ENCODE measurements at places on chromosomes 5 and 9. TPM values are rescaled to one million over a fixed set of nuclear protein-coding genes. Genes with fewer than 3 reads are reported as not detected.

The ANAPC2 gene
- polyA plus RNA-seq: 47.0 TPM

The PLEKHG4B gene
- 2.0 TPM for polyA plus RNA-seq

The GMCL2 gene
- polyA plus RNA-seq: 0.01 TPM

The PTTG1 gene
- polyA plus RNA-seq: 35.6 TPM

The DRD1 gene
- 0.04 TPM for polyA plus RNA-seq

The CARD6 gene
- 3.4 TPM for polyA plus RNA-seq

The NUTM2F gene
- not detected for polyA plus RNA-seq

GRCh38 chr5:159695741-159696294, 220.5 kb upstream of the ADRA1B start:
- no peak for DNase-seq
- no peaks in the 10 kb centered on the region for H3K27me3 ChIP-seq
- H3K27ac ChIP-seq: no peak overlapping the region
- no peaks in the 10 kb centered on the region for H3K36me3 ChIP-seq

- H3K4me3 ChIP-seq: no peak overlapping the region
- H3K36me3 ChIP-seq: peaks cover 6% of the 10 kb centered on the region
- H3K27ac ChIP-seq: no peak overlapping the region
- no peaks in the 10 kb centered on the region for H3K4me1 ChIP-seq
- no peak for DNase-seq
- no peaks in the 10 kb centered on the region for H3K27me3 ChIP-seq
Observed at GRCh38 chr9:36119476-36119875, 17.1 kb upstream of the GLIPR2 start.

DNA sequence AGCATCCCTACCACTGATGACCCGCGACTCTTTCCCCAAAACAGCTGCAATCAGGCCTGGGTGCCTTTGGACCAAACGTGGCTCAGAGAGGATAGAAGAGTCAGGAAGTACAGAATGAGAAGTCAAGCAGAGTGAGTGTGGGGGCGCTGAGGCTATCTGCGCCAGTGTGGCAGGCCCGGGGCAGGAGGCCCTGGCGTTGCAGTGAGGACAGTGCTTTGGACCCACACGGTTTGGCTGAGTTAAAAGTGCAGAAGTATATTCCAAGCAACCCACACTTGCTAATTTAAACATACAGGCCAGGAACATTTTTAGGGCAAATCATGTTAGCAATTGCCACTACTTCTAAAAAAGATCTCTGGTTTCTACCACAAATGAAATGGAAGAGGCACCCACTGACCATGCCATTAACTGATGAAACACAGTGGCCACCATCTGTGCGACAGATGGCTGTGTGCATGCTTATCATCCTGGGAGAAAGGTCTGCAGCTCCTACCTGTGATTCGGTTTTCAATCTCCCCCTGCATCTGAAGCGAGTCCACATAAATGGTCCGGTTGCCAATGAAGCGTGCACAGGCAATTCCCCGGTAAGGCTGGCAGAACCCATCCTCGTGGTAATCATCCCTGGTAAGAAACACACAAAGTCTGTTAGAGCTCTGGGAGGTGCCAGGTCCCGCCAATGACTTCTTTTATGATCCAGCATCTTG, 213.0 kb downstream of the ROR2 start:
- no peaks in the 10 kb centered on the region for H3K4me1 ChIP-seq
- H3K27me3 ChIP-seq: no peaks in the 10 kb centered on the region
- DNase-seq: no peak
- no peak overlapping the region for H3K27ac ChIP-seq
- H3K4me3 ChIP-seq: no peak overlapping the region

GRCh38 chr5:39197556-39197955, 21.8 kb downstream of the FYB1 start:
- no peaks in the 10 kb centered on the region for H3K36me3 ChIP-seq
- H3K27me3 ChIP-seq: no peaks in the 10 kb centered on the region
- no peak overlapping the region for H3K27ac ChIP-seq
- H3K4me1 ChIP-seq: peaks cover 5% of the 10 kb centered on the region
- no peak for DNase-seq

DNA sequence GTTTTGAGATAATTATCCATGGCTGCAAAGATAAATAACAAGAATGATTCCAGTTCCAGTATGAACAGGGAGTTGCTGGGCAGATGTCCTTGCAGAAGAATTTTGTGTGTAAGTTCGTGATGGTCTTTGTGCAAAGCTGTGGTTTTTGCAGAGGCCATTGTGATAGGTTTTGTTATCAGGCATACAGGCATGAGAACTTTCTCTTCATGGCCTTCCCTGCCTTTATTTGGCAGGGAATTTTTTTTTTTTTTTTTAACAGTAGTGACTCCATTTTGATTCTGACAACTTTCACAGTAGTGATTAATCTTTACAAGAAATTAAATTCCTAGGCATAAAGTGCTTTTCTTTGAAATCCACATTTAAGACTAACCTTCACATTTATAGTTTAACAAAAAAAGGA, 1999.5 kb upstream of the CDH6 start:
- no peaks in the 10 kb centered on the region for H3K4me1 ChIP-seq
- H3K27me3 ChIP-seq: no peaks in the 10 kb centered on the region
- no peak overlapping the region for H3K4me3 ChIP-seq
- no peaks in the 10 kb centered on the region for H3K36me3 ChIP-seq
- no peak for DNase-seq

DNA sequence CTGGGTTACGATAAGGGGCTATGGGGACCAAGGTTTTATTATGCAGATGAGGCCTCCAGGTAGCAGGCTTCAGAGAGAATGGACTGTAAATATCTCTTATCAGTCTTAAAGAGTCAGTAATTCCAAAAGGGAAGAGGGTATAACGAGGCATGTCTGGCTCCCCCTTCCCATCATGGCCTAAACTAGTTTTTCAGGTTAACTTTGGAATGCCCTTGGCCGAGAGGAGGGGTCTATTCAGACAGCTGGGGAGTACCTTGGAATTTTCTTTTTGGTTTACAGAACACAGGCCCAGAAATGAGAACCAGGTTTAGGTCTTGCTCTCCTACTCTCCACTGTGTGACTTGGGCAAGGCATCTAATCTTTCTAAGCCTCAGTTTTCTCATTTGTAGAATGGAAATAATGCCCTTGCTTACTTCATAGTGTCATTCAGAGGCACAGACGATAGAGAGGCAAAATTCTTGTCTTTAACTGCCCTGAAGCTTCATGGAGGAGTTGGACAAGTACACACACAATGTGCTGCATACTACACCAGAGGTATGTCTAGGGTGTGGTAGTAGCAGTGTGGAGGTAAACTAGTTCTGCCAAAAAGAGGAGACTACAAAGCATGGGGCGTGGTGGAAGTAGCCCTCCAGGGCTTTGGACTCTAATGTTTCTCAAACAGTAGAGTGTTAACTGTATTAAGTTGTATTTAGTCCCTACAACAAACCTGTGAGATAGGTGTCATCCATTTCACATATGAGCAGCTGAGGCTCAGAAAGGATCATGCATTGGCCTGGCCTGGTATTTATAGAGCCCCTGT, 45.5 kb downstream of the IRF1 start:
- no peak overlapping the region for H3K27ac ChIP-seq
- DNase-seq: no peak
- H3K4me1 ChIP-seq: peaks cover 21% of the 10 kb centered on the region
- H3K36me3 ChIP-seq: peaks cover 4% of the 10 kb centered on the region

GRCh38 chr5:80269991-80270438, 14.2 kb upstream of the SERINC5 start:
- H3K36me3 ChIP-seq: no peaks in the 10 kb centered on the region
- no peak overlapping the region for H3K4me3 ChIP-seq
- H3K27me3 ChIP-seq: no peaks in the 10 kb centered on the region
- DNase-seq: no peak
- no peaks in the 10 kb centered on the region for H3K4me1 ChIP-seq

- H3K4me1 ChIP-seq: peaks cover 15% of the 10 kb centered on the region
- no peaks in the 10 kb centered on the region for H3K36me3 ChIP-seq
- no peak overlapping the region for H3K4me3 ChIP-seq
Observed at GRCh38 chr5:173817561-173817960, 70.6 kb upstream of the CPEB4 start.

- peak; percentile 90 for DNase-seq
- H3K4me1 ChIP-seq: peaks cover 16% of the 10 kb centered on the region
- H3K27ac ChIP-seq: peak overlapping the region; percentile 45
- H3K4me3 ChIP-seq: no peak overlapping the region
Observed at GRCh38 chr5:95727764-95728191, 3.4 kb upstream of the RHOBTB3 start.

DNA sequence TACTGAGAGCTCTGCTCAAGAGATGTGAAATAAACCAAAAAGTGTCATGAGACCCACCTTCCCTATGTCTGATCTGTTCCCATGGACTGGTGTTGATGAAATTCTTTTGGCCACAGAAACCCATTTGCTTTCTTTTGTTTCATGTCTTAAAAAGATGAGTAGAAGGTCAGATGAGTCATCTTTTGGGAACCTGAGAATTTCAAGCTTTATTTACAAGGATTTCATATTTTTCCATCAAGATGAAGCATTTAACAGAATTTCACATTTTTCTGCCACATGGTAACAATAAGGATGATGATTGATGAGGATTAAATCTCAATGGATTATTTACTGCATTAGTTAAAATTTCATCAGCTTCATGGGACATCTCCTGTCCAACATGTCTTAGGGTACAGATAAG, 337.8 kb downstream of the DEPDC1B start:
- no peaks in the 10 kb centered on the region for H3K36me3 ChIP-seq
- H3K4me1 ChIP-seq: no peaks in the 10 kb centered on the region
- no peak overlapping the region for H3K27ac ChIP-seq

DNA sequence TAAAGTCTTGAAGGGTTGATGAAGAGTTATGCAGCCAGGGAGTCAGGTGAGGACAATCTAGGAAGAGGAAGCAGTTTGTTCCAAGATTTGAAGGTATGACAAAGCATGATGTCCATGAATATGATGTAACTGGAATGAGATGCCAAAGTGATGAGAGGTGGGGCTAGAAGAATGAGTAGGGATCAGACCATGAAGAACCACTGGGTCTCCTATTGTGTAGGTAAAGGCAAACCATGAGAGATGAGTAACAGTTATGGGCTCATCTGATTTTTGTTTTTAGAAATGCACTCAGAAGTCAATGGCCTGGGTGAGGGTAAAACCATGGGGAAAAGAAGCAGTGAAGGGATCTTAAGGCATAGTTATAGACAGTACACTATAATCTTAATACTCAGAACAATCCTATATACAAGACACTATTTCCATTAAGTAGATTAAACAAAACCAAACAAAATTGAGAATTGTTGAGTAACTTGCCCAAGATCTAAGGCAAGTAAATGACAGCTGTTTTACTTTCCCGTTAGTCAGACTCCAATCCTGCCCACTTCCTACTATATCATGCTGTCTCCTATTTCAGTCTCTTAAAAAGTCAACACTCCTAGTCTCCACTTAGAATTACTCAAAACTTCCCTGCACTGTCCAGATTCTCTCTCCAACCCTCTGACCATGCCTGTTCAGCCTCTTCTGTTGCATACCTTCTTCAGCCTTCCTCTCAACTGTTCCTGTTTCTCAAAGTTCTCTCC, 393.8 kb upstream of the MEF2C start:
- no peak overlapping the region for H3K27ac ChIP-seq
- no peaks in the 10 kb centered on the region for H3K27me3 ChIP-seq

DNA sequence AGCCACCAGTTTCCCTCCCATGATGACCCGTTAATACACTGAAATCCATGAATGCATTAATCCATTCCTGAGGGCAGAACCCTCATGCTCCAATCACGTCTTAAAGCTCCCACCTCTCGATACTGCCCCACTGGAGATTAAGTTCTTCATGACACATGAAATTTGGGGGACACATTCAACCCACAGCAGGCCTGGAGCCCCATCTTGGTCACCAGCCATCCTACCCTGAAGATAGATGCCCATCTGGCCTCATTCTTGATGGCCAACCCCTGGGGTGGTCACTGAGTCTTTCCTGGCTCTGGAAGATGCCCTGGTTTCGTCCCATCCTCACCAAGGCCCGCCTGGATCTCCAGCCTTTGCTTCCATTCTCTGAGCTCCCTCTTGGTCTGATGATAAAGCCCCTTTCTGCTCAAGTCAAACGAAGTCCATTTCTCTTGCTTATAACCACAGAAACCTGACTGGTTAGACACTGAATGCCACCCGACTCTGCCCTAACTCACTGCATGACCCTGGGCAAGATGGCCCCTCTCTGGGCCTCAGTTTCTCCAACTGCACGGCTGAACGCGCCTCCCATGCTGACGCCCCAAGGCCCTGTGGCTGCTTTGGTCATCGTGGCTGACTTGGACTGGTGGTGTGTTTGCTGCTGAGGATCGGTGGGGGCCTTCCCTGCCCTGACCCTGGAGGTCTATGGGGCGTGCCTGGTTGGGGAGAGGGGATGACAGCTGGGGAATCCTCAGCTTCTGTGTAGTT, 138.4 kb upstream of the IER5L start:
- H3K4me1 ChIP-seq: peaks cover 26% of the 10 kb centered on the region
- H3K36me3 ChIP-seq: no peaks in the 10 kb centered on the region
- H3K27ac ChIP-seq: no peak overlapping the region
- no peak overlapping the region for H3K4me3 ChIP-seq
- H3K27me3 ChIP-seq: no peaks in the 10 kb centered on the region
- no peak for DNase-seq

GRCh38 chr9:123365287-123365880, 9.4 kb downstream of the CRB2 start:
- H3K27me3 ChIP-seq: peaks cover 7% of the 10 kb centered on the region
- no peak for DNase-seq
- H3K27ac ChIP-seq: no peak overlapping the region

DNA sequence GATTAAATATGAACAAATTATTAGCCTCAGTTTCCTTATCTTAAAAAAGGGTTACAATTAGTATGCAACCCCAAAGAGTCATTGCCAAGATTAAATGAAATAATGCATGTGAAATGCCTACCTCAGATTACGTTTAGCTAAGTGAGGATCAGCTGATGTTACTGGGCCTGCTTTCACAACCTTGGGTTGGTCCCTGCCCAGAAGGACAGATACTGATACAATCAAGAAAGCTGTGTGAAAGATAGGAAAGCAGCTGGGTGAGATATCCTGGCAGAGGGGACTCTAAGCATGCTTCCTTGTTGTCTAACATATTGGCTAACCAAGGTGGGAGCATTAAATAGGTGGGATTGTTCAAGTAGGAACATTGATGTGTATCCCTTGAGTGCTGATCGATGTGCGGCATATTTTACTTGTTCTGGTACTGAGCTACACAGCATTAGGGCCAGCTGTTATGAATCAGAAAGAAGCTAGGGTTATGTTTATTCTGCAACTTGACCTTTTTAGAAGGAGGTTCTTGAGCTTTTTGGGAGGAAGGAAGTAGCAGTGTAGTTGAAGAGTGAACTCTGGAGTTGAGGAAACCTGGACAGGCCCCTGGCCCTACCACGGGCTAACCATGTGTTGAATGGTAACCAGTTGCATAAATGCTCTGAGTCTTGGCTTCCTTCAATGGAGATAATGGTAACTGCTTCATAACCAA, 28.9 kb downstream of the SNX24 start:
- no peak for DNase-seq
- no peaks in the 10 kb centered on the region for H3K27me3 ChIP-seq
- no peaks in the 10 kb centered on the region for H3K4me1 ChIP-seq
- no peak overlapping the region for H3K4me3 ChIP-seq
- no peak overlapping the region for H3K27ac ChIP-seq

GRCh38 chr5:132363431-132364112, 5.9 kb upstream of the SLC22A5 start:
- H3K4me1 ChIP-seq: peaks cover 29% of the 10 kb centered on the region
- no peak overlapping the region for H3K27ac ChIP-seq
- H3K4me3 ChIP-seq: no peak overlapping the region

All from large intestine (tissue), 12 donors.